Activated T-cell treated with anti-CD3 and anti-CD28 coated beads for 24 hours (primary cell): ENCODE measurements at places on chromosomes 7 and 10.
A peak's percentile ranks its signal among the peaks of the same experiment; 100 is the strongest.

DNA sequence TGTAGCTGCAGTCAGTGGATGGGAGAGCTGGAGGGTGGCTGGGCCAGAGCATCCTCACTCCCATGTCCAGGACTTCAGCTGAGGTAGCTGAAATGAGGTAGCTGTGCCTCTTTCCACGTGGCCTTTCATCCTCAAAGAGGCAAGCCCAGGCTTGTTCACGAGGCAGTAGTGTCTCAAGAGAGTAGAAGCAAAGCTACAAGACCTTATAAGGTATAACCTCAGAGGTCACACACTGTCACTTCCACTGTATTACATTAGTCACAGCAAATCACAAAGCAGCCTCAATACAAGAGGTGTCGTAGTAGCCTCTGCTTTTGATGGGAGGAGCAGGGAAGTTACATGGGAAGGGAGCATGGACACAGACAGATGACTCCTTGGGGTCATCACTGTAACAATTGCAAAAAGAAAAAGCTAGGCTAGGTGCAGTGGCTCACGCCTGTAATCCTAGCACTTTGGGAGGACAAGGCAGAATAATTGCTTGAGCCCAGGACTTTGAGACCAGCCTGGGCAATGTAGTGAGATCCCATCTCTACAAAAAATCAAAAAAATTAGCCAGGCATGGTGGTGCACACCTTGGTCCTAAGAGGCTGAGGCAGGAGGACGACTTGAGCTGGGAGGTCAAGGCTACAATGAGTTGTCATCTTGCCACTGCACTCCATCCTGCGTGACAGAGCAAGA is 97.5 kb downstream of the SKIDA1 start:
- DNase-seq = no peak

- no peak for DNase-seq
Measured at GRCh38 chr10:91211675-91212074, 8.8 kb upstream of the PCGF5 start.

GRCh38 chr7:132009778-132010177 is 453.4 kb upstream of the PODXL start:
- no peak for DNase-seq

- no peak for DNase-seq
Measured at GRCh38 chr10:33412653-33413361, 78.3 kb upstream of the NRP1 start.

- no peak for DNase-seq
Measured at GRCh38 chr7:50651271-50651989, 86.2 kb upstream of the DDC start.

GRCh38 chr7:149765399-149766121 is 7.8 kb downstream of the ZNF467 start:
- DNase-seq = no peak

DNA sequence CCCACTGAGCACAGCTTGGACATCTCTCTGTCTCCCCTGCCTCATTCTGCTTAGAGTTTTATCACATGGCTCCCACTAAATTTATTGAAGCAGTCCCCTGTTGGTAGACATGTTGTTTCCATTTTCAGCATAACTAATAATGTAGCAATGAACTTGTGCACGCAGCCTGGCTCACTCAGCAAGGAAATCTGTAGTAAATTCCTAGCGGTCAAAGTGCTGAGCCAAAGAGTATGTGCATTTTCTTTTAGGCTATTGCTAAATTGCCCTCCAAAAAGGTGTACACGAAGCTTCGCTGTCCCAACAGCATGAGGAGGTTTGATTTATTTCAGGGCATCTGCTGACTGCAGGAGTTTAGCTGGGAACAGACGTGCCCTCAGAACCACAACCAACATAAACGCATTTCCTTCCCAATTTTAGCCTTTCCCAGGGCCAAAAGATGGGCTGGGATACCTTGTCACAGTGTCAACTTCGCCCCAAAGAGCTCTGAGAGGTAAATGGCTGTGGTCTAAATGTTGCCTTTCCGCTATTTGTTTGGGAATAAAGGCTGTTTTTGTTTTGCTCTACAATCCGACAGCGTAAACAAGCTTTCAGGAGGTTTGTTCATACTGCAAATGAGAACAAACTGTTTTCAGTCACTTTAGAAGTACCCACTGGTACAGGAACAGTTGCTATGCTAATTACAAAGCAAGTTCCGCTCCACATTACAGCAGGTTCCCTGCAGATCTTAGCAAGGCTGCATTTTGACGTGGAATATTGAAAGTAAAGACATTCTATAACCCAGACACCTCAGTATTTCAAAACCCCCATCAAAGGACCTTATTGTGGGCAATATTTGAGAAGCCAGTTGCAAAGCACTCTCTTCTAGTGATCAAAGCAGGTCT is 16.8 kb downstream of the VSIR start:
- DNase-seq = no peak

DNA sequence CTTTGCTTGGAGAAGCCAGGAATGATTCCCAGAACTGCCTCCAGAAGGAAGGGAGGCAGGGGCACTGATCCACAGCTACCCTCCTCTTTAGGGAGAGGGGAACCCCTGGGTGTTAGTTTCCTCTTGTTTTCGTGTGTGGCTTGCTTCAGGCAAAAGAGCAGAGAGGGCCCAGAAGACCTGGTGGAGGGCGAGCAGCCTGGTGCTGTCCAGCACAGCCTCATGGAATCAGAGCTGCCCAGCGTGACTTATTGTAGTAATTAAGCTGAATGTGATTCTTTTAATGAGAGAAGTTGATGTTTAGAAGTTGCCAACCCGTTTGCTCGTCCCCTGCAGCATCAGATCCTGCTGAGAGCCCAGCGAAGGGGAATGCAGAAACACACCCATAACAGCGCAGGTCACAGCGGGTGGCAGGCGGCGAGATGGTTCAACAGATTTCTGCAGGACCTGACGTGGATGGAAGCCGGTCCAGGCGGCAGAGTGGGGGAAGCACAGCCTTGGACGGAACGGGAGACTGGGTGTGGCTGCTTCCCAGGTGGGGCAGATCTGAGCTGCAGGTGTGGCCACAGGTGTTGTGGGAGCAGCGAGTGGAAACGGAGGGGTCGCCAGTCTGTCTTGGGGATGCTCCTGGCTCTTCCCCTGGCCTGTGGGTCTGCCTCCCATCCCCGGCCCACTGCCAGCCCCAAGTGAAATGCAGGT is 53.7 kb upstream of the SHH start:
- no peak for DNase-seq

GRCh38 chr7:39880556-39880955 is 69.5 kb upstream of the CDK13 start:
- DNase-seq = no peak

- DNase-seq = no peak
Measured at GRCh38 chr10:17201794-17202116, 283 bp upstream of the TRDMT1 start.

DNA sequence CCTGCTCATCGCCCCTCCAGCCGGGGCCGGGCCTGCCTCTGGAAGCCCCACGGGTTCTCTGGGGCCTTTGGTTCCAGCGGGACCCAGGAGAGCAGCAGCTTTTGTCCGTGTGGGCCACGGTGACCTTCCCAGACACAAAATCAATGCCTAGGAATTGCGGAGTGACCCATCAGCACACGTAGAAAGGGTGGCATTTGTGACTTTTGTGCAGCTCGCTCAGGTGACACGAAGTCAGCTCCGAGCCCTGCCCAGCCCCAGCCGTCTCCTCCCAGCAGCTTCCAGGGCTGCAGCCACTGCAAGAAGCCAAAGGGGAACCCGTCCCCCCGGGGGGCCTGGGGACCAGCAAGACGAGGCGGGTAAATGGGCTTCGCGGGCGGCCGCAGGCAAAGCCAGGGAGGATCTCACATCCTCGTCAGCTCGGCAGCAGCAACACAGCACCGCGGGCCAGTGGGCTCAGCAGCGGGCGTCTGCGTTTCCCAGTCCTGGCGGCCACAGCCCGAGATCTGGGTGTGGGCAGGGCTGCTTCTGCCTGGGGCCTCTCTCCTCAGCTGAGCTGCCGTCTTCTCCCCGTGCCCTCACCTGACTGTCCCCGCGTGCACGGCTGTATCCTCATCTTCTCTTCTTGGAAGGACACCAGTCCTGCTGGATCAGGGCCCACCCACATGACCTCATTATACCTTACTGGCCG is 88.5 kb downstream of the PAXIP1 start:
- no peak for DNase-seq

DNA sequence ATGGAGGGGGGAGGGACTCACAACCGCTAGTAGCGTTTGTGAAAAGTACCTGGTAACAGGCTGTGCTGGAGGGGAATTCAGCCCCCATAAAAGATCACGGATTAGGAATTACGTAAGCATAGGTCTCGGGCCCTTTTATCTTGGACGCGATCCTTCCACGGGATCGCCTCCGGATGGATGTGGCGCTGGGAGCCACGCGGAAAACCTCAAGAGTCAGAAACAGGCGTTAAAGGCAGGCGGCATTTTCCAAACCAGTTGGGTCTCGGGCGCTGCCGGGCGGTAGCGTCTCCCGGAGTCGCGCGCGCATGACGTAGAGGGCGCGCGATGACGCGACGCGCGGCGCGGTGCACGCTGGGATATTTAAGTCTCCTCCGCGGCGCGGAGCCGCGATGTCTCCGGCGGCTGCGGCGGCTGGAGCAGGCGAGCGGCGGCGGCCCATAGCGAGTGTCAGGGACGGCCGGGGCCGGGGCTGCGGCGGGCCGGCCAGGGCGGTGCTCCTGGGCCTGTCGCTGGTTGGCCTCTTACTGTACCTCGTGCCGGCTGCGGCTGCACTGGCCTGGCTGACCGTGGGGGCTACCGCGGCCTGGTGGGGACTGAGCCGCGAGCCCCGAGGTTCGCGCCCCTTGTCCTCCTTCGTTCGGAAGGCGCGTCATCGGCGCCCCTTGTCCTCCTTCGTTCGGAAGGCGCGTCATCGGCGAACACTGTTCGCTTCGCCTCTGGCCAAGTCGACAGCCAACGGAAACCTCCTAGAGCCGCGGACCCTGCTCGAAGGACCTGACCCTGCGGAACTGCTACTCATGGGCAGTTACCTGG is at the start of gene POM121:
POM121 (plus strand) TSS at position 363 of the 813 bp plus-strand sequence; CDS start at position 390, 27 bp downstream.
- DNase-seq = peak; percentile 80

- DNase-seq = no peak
Measured at GRCh38 chr10:59098831-59099452, 77.5 kb upstream of the PHYHIPL start.

- DNase-seq = no peak
Measured at GRCh38 chr10:20822825-20823224, 74.3 kb downstream of the NEBL start.

DNA sequence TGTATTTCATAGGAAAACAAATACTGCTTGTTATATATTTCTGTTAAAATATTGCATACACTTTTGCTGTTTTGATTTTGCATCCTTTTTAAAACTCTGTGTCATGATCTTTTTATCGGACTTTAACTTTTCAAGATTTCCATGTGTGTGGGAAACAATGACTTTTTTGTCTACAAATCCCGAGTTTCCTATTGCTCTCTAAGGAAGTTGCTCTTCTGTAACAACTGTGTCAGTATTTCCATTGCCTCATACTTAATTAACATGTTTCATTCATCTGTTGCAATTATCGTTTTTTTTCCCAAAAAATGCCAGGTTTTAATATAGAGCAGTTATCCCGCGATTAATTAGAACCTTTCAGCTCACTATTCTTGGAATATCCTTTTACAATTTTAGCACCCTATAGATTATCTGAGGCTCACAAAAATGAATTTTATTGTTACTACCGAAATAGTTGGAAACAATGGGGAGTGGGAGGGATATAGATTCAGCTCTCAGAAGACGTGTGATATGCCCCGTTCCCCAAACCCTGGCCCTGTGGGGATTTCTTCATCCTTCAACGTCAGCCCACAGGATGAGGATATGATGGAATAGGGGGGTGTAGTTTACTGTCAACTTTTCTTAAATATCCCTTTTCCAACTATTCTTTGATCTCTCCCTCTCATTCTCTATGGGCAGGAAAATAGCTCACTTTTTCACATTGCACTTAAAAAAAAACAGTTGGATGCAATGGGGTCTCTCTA is 297.6 kb upstream of the IGFBP3 start:
- DNase-seq = no peak

DNA sequence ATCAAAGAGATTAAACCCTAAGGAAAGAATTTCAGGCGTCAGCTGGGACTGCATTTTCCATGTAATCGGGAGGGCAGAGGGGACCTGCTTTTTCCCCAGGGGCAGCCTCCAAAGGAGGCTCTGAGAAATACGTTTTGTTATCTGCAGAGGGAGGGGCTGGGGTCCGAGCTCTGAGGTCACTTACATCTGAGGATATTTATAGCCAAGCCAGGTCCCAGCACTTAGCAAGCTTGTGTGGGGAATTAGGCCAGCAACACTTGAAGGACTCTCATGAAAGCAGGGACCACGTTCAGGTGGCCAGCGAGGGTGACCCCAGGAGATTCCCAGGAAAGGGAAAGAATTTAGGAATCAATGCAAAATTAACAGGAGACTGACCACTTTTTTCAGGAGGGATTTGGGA is 20.6 kb upstream of the GDI2 start:
- DNase-seq = no peak

GRCh38 chr10:91556691-91557566 is 75.9 kb downstream of the PPP1R3C start:
- DNase-seq = no peak

DNA sequence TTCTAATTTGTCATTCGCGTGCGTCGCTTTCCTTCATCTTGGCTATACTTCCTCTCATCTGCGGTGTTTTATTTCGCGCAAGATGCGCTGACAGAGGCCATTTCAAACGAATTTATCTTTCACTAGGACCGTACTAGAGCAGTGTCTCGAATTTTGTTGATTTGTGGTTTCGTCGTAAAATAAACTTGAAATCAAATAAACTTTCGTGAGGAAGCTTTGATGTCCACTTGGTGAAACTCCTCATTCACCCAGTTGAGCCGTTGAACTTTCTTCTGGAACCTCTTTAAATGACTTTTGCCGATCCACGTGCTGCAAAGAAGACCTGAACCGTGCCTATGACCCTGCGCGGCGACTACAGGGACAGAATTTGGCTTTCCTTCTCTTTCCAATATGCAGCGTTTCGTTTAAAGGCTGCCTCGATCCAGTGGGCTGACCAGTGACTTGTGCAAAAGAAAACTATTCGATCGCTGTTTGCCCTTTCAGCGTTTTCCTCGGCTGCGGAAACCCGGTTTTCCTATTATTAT is 163.9 kb upstream of the PPP1R3A start:
- DNase-seq = no peak

DNA sequence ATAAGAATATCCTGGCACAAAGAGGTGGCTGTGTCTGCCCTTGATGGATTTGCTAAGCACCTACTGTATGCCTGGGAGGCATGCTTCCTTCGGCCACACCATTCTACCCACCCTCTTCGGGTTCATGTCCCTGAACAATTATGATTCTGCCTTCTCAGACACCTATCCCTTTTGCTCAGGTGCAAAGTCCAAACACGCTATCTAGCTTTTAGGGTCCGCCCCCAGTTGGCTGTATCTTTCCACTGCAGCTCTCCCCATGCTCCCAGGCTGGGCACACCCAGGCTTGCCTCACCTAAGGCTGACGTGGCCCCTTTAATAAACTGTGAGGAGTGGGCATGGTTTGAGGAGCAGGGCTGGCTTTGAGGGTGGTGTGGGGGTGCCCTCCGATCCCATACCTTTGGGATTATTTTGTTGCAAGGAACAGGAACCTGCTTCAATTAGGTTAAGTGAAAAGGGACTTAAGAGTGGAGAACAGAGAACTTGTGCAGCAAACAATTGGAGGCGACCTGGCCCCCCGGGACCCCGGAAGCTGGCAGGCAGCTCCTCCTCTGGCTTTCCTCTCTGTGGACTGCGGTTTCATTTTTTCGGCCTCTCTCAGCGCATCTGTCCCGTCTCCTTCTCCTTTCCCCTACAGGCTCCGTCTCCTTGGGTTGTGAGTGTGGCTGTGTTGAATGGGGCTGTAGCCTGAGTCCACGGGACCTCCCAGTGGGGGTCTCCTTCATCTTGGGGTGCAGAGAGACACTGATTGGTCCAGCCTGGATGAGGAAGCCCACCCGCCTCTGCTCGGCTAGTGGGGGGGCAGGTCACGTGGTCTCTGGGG is 3.8 kb downstream of the CLIP2 start:
- no peak for DNase-seq

- DNase-seq = no peak
Measured at GRCh38 chr7:140640060-140640637, 464 bp downstream of the DENND2A start.
